CD4-positive, alpha-beta T cell (primary cell): ENCODE measurements at places on chromosomes 5 and 9. TPM values are rescaled to one million over a fixed set of nuclear protein-coding genes. Genes with fewer than 3 reads are reported as not detected.

- DNase-seq: no peak
Observed at GRCh38 chr9:33239921-33240320, at the start of gene SPINK4. Gene SPINK4 (plus strand): TSS chr9:33240167. CDS start chr9:33240209, 42 bp downstream.

DMRT2 gene
- total RNA-seq: not detected

TAS2R1 gene
- not detected for total RNA-seq

AQP3 gene
- 106 TPM for total RNA-seq
